Hematopoietic multipotent progenitor cell treated with erythropoietin and hydrocortisone succinate and interleukin-3 and kit ligand, for 8 days (in vitro differentiated cells): ENCODE measurements at places on chromosomes 7 and 10.
A peak's percentile ranks its signal among the peaks of the same experiment; 100 is the strongest.

DNA sequence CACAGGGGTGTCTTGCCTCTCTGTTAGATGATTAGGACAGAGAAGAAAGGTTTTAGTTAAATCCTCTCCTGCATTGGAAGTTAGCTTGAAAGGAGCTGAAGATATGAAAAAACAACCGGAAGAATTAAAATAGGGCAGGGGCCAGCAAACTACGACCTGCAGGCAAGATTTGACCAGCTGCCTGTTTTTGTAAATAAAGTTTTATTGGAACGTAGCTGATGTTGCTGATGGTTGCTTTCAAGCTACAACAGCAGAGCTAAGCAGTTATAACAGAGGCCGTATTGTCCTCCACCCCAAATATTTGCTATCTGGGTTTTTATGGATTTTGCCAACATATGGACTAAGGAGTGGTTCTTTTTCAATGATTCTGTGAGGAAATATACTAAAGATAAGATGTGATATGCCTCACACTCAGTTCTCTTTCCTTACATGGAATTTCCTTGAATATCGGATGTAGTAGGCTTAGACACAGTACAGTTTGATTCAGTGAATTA, 568.8 kb downstream of the PHTF2 start:
- DNase-seq, result no peak

DNA sequence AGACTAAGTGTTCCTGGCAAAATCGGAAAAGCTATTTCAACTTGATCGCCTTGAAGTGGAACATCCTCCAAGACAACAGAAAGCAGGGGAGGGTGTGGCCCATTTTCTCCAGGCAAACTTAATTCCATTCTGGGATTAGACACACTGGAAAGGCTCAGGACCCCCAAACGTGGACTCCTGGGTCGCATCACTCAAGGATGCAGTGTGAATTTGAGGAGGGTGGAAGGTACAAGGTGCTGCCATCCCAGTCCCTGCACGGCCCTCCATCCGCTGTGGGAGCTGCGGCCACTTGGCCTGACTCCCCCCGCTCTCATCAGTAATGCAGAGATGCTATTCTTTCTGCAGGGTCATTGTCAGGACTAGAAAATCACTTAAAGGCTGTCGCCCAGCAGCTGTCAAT, 2.4 kb downstream of the CNPY1 start:
- DNase-seq, result no peak

DNA sequence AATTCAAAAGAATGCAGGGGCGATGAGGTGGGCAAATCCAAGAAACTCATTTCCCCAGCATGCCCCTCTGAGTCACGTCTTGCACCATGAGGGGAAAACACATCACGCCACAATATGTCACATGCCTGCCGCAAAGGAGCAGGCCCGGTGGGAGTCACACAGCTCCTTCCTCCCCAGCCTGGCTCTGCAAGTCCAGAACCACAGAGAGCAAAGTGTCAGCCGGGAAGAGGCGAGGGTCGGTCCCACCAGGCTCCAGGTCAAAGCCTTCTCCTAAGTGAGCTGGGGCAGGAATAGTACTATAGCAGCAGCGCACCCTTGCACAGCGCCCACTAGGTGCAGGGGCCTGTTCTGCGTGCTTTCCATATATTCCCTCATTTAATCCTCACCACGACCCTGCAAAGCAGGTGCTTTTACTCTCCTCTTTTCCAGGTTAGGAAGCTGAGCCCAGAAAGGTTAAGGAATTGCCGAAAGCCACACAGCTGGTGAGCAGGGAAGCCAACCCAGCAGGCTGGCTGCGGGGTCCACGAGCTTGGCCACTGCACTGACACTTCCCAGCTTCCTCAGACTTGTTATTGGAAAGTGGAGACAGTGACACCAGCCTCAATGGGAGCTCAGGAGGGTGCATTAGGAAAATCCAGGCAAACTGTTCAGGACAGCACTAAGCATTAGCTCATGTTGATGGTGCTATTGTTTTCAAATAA, 94.0 kb upstream of the ZMIZ1 start:
- peak; percentile 59 for DNase-seq

DNA sequence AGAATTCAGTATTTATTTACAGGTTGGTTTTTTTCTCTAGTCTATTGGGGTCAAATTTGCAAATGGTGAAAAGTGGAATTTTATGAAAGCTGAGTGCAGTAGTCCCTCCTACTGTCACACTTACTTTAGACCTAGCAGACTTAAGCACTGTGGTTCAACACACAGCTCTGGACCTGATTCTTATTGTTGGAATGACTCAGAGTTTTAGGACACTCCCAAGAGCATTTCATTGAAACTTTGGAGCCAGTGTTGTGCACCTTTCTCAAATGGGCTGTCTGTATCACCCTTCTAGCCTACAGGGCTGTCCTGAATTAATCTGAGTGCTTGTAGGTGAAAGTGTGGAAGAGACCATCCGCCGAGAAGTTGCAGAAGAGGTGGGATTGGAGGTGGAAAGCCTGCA, 16.1 kb downstream of the NUDT13 start:
- no peak for DNase-seq

GRCh38 chr10:44756216-44756615, 154.9 kb upstream of the TMEM72 start:
- no peak for DNase-seq

- no peak for DNase-seq
These were observed 76.5 kb downstream of the MICALL2 start for GRCh38 chr7:1382553-1383397.

DNA sequence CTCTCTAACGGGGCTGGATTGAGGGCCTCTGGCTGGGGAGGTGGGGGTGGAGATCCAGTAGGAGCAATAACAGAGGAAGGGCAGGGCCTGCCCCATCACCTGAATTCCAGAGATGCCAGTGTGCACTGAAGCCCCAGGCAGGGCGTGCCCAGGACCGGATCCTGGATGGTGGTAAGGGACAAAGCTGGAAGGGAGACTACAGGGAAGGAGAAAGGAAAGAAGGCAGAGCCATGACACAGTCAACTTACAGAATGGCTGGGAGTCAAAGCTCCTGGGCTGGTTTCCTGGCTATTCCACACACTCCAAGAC, 666 bp downstream of the TMEM139 start:
- DNase-seq, result no peak

DNA sequence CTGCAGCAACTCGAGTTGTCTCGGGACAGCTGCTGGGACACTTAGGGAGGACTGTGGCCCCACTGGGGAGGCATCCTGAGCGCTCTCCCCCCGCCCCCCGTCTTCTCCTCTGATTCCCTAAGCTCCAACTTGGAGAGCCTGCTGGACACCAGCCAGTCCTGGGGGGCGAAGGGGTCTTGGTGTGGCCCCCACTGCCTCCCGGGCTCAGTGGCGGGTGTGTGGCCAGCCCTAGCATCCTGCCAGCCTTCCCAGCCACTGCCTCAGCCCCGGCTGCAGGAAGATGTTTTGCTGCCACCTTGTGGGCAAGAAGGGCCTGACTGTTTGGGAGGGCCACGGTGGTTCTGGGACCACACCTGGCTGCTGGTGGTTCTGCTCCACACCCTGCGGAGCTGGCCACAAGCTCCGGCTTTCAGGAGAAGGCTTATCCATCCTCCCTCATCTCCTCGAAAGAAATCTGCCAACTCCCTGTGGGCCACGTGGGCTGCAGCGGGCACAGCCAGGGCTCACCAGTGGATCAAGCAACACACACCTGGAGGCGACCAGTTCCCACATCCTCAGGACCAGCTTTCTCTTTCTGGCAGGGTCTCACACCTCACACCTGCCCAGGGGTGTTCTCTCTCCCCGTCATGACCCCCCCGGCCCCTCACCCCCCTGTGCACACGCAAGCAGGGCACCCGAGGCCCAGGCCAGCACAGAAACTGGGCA, 24.8 kb downstream of the AGAP3 start:
- DNase-seq, result peak; percentile 76

- DNase-seq, result no peak
These were observed 41.8 kb upstream of the IGFBP3 start for GRCh38 chr7:45962861-45963260.
